ENCODE measurements at places on chromosomes 4 and X.

DNA sequence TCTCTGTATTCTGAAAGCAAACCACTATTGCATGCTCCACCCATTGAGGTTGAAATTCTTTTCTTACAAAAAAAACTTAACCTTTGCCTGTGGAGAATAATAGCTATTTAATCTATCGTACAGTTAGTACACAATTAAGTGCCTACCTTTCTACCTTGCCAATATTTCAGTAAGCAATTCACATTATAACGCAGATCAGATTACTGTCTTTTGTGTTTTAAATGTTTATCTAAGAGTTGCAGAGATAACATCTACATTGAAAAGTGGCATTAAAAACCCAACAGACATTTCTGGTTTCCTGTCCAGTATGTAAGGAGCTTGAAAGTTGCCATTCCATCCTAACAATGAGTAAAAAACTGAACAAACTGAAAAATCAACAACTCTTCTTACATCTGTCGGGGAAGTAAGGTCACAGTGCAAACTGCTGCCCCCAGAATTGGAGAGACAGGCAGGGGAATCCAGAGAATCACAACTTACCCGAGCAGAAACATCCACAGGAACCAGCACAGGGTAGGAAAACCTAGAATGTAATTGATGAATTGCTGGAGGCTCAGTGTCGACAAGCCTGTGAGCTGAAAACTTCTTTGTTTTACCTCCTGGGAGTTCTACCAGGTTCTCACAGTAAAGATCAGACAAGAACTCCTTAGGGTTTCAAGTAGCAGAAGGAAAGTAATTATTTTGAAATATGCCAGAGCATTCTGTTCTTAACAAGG is 27.3 kb upstream of the ACSL4 start:
- DNase-seq = no peak

- no peak for DNase-seq
Measured at GRCh38 chr4:2931512-2932301, 31.5 kb downstream of the NOP14 start.

- DNase-seq = peak; percentile 3
Measured at GRCh38 chr4:112284166-112284565, 1.5 kb downstream of the TIFA start.

GRCh38 chr4:1136048-1136447 is 22.7 kb upstream of the RNF212 start:
- no peak for DNase-seq

DNA sequence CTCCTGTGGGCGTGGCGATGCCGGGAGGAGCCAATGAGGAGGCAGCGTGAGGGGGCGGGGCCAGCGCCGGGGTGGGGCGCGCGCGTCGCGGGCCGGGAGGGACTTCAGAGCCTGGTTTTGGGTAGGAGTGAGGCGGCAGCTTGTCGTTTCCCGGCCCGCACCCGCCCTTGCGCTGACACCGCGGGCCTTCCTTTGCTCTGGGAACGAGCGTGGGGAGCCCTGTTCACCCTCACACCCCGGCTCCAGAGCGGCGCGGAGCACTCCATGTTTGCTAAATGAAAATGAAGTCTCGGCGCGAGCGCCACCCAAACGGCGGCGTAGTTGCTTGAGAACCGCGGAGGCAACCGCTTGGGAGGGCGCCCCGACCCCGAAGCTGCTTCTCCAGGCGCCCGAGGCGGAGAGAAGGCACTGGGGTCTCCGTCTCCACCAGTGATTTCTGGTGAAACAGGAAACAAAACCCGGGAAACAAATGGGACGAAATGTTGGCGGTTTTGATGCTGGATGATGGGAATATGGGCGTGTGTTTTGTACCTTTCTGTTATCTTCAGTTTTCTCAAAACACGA is 497 bp upstream of the GRPEL1 start:
- DNase-seq = no peak

DNA sequence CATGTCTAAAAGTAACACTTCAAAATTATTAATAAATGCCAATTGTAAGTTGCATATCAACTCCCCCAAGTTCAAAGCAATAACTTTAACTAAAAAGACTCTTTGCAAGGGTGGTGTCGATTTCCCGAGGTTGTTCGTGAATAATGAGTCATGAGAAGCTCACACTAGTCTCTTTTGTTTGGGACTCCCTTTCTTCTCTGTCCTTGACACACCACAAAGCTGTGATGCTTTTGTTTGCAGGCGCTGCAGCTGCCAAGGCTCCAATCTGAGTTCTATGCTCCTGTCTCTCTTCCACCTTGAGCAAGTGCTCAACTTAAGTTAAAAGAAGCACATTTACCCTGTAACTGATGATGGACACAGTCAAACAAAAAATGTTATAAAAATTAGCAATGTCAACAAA is 65.9 kb downstream of the FAT1 start:
- DNase-seq = peak; percentile 69

DNA sequence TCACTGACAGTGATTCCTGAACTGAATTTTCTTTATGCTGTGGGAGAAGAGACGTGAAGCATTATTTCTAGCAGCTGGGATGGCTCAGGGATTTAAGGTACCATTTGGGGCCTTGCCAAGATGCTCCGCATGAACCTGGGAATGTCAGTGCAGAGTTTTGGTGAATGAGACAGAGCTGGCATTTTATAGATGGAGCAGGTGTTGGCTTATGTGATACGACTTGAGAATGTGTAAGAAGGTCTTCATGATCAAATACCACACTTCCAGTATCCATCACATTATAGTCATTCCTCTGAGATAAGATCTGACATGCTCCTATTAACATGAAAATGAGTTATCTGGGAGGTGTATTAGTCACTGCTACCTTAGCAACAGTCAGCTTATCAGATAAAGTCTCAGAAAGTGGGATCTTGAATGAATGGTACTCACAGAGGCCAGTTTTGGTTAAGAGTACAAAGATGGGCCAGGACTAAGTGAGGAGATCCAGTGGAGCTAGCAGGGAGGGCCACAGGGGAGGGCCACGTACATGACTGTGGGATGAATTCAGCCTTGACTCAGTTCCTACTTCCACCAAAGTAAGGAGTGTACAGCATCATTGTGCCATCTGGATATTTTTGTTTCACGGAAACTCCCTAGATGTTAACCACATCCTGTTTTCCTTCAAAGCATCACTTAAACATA is 116.7 kb downstream of the SPCS3 start:
- peak; percentile 96 for DNase-seq

- no peak for DNase-seq
Measured at GRCh38 chrX:40083120-40083978, 14.4 kb downstream of the BCOR start.

GRCh38 chr4:153169776-153170175 is 34.5 kb upstream of the TRIM2 start:
- DNase-seq = no peak

DNA sequence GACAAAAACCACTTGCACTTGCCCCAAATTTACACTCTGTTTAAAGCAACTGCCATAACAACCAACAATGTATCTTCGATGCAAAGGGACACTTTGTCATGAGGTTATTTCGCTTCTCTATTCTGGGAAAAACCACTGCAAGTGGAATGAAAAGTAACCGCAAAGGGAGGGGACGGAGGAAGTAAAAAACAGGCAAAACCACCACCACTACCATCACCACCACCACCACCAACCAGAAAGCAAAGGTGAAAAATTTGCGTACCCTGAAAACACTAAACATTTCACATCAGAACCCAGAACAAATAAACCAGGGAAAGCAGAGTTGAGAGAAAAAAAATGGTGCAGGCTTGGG is 1.2 kb upstream of the N4BP2 start:
- no peak for DNase-seq

DNA sequence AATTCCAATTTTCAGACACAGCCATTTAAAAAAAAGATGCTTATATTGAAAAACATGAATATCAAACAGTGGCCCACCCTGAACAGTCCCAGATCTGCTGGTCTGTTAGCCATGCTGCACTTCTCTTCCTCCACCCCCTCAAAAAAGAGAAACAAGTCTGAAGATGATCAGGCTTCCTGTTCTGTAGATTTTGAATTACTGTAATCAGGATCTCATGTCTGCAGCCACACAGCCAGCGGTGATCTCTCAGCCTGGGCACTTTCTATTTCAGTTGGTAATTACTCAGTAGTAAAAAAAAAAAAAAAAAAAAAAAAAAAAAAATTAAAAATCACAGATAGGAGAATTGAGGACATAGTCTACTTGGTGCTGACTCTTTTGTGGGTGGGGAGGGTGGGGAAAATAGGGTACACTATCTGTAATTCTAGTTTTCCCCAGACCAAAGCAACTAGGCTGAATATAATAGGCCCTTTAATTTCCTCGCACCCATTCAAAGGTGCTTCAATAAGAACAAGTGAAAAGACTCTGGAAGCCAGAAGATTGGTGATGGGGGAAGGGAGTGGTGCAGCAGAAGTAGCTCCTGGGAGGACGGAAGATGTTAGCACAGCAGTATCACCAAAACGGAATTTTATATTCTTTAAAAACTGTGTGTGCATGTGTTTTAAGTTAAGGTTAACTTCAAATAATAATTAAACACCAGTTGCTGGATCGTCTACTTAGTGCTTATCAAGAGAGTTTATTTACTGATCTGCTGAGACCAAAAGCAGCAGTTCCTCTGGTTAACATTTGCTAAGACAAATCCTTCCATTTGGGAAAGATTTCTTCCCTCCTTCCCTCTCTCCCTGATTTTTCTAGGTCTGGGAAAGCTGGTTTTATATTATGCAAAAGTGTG is 47.0 kb downstream of the SPRY1 start:
- DNase-seq = no peak

- DNase-seq = no peak
Measured at GRCh38 chr4:92091335-92091734, 212.4 kb upstream of the GRID2 start.

DNA sequence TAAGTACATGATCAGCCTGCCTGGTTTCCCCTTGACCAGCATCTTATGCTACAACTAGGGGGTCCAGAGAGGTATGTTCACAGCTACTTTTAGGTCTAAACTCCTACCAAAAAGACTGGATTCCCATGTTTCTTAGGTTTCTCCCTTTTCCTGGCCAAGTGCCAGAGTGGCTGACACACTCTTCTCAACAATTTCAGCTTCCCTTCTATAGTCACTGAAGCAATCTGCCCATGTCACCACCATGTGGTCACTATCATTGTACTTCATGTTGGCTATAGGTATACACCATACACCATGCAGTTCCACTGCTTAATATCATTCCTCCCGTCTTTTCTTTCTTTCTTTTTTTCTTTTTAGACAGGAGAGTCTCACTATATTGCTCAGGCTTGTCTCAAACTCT is 66.9 kb downstream of the KLHL13 start:
- DNase-seq = no peak

DNA sequence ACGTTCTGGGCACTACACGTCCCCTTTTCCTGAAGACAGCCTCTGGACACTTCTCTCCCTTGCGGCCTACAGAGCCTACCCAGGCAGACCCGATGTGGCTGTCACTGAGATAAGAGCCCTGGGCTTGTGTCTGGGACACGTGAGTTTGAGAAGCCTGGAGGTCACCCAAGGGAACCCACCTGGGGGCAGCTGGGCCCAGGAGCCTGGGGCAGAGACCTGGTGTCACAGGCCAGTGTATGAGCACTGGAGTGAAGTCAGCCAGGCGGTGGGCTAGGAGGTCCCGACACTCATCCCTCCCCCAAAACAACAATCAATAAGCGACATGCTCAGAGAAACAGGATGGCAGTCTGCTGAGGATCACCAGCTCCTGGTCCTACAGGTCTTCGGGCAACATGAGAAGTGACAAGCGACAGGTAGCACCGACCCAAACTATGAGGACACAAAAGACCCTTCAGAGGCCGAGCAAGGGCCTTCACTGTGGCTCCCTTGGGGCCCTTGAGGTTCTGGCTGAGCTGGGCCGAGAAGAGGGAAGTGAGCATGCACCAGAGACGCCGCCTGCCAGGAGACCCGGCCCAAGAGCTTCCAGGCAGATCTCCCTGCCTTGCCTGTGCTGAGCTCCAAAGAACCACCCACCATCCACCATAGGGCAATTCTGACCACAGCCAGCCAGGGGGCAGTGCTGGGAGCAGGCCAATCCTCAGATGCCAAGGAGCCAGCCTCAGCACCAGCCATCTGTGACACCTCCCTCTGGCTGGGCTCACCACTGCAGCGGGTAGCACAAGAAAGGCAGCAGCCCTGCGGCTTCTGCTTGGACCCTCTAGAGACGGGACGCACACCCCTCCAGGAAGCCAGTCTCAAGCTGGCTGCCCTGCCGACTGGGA is 11.0 kb upstream of the DUSP9 start:
- DNase-seq = no peak

GRCh38 chrX:76202471-76202870 is 29.6 kb downstream of the PBDC1 start:
- no peak for DNase-seq

DNA sequence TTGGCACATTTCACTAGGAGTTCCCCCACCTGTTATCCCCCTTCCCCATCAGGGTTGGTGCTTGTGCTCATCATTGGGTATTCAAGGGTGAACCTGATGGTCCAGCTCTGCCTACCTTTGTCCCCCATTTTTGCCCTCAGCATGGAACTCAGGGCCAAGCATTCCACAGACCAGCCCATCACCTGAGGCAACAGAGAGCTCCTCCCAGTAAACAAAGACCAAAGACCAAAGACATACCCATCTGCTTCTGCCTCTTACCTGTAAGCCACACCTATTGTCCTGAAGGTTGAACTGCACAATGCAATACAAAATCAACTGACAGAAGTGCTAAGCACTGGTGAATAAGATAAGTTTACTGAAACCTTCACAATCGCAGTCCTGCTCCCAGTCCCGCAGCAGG is 237.5 kb downstream of the PAPSS1 start:
- DNase-seq = no peak

DNA sequence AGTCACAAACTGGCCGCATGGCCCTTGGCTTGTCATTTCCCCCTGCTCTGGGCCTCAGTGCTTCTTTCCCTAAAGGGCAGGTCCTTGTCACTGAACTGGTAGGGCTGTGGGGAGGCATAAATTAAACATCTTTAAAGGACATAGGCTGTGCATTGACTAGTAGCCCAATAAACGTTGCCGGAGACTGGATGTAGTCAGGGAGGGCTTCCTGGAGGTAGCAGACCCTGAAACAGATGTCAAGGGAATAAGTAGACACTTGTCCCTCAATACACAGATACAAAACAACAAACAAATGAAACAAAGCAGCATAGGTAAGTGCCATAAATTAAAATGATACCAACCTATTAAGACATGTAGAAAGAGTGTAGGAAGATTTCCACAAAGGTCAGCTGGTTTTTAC is 71.8 kb upstream of the PSAPL1 start:
- no peak for DNase-seq
